ENCODE measurements at places on chromosomes 3 and 15.

- no peak for DNase-seq
These were observed 1.7 kb upstream of the SNRPA1 start for GRCh38 chr15:101296418-101297405.

DNA sequence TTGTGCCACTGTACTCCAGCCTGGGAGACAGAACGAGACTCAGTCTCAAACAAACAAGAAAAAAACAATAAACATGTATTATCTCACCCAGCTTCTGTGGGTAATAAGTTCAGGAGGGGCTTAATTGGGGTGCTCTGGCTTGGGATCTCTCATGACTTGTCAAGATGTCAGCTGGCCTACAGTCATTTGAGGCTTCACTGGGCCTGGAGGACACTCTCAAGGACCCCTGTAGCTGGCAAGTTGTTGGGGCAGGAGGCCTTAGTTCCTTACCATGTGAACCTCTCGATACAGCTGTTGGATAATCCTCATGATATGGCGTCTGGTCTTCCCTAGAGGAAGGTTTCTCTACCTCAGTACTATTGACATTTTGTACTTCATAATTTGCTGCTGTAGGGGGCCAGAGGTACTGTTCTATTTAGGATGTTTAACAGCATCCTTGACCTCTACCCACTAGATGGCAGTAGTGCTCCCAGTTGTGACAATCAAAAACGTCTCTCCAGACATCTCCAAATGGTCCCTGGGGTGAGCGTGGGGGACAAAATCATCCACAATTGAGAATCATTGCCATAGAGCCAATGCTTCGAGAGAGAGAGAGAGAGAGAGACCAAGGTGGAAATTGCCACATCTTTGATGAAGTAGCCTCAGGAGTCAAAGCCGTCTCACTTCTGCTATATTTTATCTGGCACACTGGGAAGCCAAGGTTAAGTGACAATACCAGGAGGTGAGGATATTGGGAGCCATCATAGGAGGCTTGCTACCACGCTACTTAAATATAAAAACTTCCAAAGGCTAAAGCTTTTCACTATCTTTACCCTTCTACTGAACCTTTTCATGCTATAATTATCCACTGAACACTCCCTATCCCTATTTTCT is 23.9 kb upstream of the SLTM start:
- DNase-seq, result peak; percentile 30

DNA sequence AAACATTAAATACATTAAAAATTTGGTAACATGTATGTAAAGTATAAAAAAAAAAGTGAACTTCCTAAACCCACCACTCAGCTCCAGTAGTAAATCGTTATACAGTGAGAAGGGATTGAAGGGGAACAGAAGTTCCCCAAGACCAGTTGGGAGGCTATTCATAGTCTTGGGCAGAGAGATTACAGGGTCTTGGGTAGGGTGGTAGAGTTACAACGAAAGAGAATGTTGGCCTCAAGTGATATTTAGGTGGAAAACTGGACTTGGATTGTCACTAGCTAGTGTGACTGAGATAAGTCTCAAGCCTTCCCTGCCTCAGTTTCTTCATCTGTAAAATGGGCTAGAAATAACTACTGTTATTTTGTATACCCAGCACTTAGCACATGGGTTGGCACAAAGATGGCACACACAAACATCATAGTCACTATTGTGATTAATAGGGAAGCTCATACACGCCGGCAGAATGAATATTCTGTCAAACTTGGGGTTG is 431 bp upstream of the YEATS2 start:
- no peak for DNase-seq

DNA sequence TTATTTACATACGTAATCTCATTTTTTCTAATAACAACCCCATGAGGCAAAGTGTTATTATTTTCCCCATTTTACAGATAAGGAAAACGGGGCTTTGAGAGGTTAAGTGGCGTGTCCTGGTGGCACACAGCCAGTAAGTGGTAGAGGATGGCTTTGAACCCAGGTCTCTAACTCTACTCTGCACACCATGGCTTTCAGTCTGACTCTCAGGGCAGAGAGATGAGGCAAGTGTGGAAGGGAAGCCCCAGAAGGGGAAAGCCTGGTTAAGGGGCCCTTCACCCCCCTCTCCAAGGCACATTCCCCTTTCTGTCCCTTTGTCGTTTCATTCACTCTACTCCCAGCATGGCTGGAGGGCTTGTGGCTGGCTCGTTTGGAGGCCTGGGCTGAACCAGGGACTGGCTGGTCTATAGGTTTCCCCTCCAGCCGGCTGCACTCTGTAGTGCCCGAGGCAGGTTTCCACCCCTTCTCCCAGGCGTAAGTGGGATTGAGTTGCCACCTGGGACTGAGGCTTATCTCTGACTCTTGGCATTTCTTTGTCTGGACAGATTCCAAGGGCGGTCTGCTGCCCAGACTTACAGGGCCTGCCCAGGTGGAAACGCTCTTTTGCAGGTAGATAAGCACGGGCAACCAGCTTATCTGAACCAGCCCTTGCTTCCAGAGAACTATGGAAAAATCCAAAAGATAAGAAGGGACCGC is 12.1 kb downstream of the SEMA4B start:
- DNase-seq, result no peak

DNA sequence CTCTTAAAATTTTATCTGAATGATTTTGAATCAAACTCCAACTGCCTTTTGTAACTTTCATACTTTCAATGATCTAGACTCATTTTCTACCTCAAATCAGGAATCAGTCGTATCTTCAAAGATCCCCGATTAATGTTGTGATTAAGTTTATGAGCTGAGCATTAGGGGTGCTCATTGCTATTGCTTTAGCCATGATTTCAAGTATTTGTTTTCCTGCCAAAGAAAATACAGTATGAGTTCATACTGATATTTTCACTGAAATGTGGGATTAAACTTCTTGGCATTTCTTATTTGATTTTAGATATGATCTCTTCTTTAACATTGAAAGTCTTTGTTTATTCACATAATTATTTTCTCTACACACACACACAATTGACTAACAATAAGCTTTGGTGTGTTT is 785.6 kb downstream of the NTRK3 start:
- no peak for DNase-seq

GRCh38 chr3:41598402-41599126 is 363.3 kb downstream of the ULK4 start:
- no peak for DNase-seq

- no peak for DNase-seq
These were observed 155.0 kb downstream of the EPHA3 start for GRCh38 chr3:89262309-89262929.

- DNase-seq, result no peak
These were observed 24.4 kb downstream of the DCBLD2 start for GRCh38 chr3:98877132-98877531.

DNA sequence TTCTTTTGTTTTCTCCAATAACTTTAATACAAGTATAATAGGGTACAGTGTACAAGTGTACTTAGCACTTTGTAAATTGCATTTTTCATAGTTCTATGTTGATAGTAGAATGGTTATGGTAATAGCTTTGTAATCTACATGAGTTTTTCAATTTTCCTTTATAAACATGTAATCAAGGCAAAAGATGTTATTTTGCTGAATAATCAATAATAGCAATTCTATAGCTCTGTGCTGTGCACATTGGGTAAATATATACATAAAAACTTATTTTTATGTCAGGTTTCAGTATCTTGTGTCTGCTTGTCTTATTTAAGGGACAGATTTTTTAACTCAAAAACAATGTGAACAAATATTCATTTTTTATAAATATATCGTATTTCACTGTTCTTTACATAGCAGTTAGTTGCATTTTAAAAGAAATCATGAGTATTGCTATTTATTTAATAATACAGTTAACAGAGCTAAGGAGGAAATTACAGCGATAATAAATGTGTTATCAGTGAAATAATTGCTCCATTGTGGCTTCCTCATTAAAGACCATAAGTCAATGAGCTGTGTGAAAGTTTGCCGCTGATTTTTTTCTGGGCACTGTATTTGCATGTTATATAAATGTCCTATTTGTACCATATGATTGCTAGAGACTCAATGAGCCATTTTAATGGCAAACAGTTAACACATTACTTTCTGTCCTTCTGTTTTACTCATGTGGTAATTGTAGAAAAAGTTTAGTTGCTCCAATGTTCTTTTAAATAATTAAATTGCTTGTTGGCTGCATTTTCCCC is 214.6 kb upstream of the STAC start:
- no peak for DNase-seq

DNA sequence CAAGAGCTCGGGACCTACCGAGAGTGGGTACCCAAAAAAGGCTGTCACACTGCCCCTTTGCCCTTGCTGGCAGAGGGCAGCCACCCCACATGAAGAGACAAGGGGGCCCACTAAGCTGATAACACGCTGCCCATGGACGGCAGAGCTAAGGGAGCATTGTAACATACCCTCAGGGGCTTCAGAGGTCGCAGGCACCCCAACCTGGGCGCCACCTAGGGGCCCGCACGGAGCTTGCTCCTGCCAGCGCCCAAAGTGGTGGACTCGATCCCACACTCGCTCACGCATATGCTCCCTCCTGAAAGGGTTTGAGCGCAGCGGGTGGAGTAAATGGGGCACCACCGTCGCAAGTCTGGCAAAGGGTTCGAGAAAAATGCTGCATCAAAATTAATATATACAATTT is 975.4 kb downstream of the ZPLD1 start:
- DNase-seq, result no peak

DNA sequence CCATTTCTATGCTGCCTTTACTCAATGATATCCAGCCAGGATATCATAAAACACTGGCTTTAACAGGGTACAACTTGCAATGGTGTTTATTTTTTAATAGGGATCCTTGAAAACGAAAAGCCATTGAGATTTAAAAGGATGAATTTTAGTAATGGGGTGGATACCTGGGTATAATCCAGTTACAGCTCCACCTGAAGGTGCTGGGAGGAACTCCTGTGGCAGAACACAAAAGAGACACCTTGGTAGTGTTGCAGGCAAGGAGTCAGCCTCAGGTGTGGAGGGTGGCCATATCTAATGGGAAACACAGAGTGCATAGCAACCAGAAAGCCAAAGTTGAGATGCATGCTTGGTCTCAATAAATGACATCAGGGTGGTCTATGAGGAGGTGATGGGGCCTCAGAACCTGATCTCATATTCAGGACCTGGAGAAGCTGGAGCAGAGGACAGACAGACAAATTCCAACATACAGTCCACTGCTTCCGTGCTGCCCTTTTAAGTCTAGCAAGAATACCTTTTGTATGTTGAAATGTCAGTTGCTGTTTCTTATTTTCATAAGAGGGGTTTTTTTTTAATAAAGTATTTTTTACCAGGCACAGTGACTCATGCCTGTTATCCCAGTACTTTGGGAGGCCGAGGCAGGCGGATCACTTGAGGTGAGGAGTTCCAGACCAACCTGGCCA is 12.0 kb upstream of the PAQR9 start:
- DNase-seq, result no peak

DNA sequence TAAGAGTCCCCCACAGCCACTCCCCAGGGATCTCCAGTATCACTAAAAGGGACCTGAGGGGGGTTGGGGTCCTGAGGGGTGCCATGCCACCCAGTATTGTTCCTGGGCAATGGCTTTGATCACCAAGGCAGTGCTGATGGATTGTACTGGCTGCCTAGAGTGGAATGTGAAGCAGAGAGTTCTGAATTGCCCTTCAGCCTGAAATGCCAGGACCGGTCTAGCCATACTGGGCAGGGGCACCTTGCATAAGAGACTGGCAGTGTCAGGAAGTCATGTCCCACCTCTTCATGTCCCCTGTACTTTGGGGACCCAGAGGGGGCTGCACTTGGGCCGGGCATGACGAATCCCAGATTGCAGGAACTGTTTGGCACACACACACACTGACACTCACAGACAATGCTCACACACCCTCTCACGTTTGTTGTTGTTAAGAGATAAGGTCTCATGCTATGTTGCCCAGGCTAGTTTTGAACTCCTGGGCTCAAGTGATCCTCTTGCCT is 4.5 kb upstream of the TKT start:
- DNase-seq, result no peak

DNA sequence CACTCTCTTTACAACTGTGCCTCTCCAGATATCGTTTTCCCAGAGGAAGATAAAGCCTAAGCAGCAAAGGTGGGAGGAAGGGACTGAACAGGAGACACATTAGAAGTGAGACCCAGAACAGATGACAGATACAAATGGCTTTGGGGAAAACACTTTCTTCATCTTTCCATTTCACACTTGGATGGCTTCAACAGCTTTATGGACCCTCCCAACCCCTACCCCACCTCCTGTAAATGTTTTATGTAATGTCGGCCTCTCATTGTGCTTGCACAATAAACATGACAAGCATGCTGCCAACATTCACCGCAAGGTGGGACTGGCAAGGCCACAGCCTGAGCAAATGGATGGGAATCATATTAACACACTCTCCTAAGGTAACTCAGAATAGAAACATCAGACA is 1088.6 kb downstream of the TUSC7 start:
- DNase-seq, result no peak

- DNase-seq, result no peak
These were observed 9.4 kb upstream of the PARP6 start for GRCh38 chr15:72281713-72282112.

DNA sequence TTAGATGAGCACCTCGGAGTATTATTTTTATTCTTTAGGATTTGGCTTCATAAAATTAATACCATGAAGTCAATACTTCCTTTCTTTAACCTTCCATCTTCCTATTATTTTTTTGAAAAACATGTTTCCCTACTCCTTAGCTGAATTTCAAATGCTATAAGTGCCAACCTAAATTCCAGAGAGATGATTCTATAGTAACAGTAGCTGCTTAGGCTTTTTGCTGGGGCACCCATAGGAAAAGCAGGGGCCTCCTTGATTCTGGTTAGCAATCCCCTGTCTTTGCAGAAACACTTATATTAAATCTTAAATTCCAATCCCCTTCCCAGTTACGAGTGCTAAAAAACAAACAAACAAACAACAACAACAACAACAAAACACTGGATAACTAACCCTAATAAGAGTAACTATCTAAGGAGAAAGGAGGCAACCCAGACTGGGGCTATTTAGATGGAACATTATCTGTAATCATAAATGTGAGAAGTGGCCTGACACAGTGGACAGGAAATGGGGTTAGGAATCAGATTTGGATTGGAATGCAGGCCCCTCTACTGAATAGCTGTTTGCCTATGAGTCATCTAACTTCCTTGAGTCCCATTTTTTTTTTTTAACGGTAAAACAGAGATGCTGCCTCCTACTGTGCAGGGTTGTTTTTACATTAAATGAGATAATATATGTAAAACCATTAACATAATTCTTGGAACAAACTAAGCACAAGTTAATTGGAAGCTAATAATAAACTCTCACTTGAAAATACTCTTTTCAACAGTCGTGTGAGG is 148.1 kb downstream of the WDR72 start:
- DNase-seq, result no peak

DNA sequence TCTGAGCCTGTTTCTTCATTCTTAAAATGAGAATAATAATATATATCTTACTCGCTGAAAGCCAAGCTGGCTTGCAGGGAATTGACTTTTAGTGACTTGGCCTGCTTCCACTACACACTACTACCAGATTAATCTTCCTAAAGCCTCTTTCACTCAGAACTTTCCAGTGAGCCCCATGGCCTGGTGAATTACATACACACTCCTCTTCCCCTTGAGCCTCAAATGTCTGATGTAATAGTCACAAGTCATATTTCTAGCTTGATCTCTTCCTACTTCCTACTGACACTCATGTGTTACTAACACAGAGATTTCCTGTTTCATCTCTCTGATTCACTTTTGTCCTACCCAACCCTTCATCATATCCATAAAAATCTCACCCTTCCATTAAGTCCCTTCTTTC is 82.7 kb upstream of the SOX2 start:
- DNase-seq, result no peak
